Kidney (tissue), 22 donors: ENCODE measurements at places on chromosomes 5 and 9. TPM values are rescaled to one million over a fixed set of nuclear protein-coding genes. Genes with fewer than 3 reads are reported as not detected.
A peak's percentile ranks its signal among the peaks of the same experiment; 100 is the strongest.

DNA sequence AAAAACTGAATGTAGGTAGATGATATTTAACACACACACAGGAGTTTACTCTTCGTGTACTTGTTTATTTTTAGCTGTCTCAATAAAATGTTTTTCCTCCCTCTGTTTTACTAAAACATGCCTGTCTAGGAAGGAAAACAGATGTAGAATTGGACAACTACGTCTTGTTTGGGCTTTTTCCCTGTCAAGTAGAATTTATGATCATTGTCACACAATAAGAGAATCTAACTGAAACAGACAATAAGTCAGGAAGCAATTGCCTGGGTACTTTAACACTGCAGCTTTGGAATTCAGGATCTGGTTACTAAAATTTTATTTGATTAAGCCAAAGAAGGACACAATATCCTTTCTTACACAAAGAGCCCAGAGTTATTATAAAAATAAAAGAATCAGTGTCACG, 164.2 kb downstream of the ZDHHC21 start:
- no peak for DNase-seq

DNA sequence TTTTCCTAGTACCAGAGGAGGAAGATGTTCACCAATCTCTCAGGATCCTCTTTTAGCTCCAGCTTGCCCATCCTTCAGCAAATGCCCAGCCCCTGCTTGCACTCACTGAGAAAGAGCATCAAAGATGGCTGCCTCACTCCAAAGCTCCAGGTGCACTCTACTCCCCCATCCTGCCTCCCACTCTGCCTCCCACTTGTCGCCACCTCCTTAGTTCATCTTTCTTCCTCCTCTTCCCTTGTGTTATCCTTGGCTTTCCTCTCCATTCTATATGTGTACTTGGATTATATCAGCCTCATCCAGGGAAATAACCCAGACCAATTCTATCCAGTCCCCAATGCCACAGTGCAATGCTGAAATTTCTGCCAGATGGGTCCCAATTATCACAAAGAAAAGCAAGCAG, 87.1 kb upstream of the CPLX2 start:
- DNase-seq, result no peak

RNF208 gene
- 7.0 TPM for total RNA-seq

DNA sequence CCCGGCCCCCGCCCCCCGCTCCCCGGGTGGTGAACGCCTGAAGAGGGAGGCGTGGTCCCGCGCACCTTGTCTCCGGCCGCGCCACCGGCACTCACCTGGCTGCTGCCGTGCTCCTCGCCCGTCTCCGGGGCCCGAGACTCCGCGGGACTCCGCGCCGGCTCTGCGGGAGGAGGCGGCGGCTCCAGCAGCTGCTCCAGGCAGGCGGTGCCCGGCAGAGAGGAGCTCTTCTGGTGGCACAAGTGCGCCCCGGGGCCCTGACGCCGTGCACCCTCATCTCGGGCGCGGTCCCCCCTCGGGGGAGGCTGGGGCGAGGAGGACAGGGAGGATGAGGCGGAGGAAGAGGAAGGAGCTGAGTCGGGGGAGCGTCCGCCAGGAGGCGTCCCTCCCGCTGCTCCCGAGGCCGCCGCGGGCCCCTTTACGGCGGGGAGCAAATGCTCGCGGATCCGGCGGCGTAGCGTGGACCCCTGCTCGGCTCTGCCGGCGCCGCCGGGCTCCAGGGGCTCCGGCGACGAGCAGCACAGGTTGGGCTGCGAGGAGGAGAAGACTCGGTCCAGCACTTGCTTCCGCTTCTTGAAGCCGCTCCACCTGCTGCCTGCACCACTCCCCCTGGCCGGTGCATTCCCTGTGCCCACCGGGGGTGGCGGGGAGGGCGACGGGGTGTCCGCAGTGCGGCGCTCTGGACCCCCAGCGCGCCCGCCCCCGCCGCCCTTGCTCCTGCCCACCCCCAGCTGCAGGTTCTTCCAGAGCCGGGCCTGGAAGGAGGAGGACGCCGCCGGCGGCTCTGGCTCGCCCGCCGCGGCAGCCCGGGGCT, 928 bp downstream of the MCTP1 start:
- peak; percentile 79 for DNase-seq

GRCh38 chr5:139852696-139853095, 57.1 kb downstream of the PSD2 start:
- no peak for DNase-seq

- no peak for DNase-seq
Measured at GRCh38 chr5:87755360-87755759, 342.6 kb upstream of the CCNH start.

DNA sequence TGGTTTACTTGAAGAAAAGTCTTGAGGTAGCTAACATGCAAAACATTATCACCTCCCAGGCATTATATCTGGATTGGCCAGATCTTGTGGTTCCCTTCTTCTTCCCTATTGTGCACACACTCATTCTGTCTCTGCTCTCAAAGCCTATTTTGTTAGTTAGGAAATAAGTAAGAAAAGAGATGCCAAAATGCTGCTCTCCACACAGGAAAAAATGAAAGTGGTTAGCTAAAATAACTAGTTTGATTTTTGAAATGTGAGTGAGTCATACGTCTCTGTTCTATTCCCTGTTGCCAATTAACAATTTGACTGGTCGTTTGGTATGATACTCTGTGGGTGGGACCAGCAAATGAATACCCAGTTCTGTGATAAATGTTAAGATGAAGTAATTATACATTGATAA, 28.1 kb downstream of the LMNB1 start:
- DNase-seq, result no peak

DNA sequence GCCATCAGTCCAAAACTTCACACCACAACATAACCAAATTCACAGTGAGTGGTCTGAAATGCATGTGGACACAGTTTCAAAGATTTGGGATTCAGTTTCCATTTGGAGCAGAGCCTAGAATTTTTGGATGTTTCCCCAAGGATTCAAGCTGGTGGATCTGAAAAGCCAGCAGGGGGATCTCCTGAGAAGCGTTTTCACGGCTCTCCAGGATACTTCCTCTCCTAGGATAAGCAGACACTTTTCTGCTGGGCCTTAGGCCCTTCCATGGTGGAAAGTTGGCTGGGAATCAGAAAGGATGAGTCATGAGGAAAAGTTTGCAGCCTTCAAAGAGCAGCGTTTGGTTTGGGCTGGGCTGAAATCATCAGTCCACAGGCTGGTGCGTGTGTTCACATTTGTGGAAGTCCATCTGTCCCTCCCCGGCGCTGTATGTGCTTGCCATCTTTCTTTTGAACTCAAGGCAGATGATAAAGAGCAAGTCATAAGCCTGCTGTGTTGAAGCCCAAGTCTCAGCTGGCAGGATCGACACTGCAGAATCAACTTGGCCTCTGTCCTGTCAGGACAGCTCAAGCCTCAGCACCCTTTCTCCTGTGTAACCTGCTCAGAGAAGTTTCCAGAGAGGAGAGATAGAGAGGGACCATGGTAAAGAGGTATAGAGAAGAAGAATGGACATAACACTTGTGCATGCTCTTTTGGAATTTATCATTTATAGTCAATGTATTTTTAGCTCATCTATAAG, 152.6 kb upstream of the MSX2 start:
- DNase-seq, result no peak

- DNase-seq, result no peak
Measured at GRCh38 chr9:132858751-132859150, 19.3 kb downstream of the AK8 start.

FBXO4 gene
- total RNA-seq, result 12.8 TPM

CEP72 gene
- total RNA-seq, result 7.8 TPM

DNA sequence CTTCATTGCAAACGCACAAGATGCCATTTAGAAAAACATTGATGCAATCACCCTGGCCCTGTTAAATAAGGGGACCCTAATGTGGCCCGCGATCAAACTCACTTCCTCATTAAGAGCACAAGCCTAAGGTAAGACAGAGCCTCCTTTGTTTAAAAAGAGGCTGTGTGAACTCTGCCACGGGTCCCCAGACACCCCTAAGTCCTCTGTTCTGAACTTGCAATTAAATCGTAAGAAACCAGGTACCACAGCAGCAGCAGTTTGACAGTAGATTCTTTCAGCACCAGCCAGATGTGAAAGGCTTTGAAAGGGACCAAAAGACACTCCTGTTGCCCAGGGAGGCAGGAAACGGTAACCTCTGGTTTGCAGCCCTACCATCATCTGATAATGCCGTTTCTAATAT, 346.3 kb downstream of the TMEM167A start:
- DNase-seq, result no peak

GRCh38 chr5:141010047-141010793, 41.0 kb upstream of the PCDHB1 start:
- DNase-seq, result no peak

C5orf24 gene
- 46.1 TPM for total RNA-seq

FOXI1 gene
- total RNA-seq, result 5.1 TPM

- no peak for DNase-seq
Measured at GRCh38 chr9:88071331-88071730, 66.9 kb downstream of the SPATA31C2 start.

PALM2AKAP2 gene
- total RNA-seq, result 10.6 TPM

C5orf52 gene
- total RNA-seq, result not detected

DNA sequence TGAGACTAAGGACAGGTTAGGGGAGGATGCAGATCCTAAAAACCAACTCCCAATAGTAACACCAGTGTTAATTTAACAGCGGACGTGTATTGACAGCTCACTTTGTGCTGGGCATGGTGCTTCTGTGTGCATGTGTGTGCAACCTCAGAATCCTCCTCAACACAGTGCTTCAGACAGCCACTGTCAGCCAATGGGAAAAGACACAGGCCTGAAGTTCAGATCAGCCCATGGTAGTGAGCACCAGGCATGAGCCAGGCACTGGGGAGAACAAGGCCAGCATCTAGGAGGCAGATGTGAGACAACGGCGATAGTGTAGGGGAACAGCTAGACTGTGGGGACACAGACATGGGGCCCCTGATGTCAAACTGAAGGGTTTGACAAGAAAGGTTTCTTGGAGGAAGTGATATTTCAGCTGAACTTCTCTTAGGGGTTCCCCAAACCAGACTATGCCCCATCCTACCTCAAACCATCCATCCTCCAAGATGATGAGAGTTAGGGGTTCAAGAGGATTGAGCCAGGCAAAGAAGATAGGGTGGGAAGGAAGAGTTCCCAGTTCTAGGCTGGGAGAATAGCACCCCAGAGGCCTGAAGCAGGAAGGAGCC, 71.5 kb upstream of the PSD2 start:
- no peak for DNase-seq

IFNB1 gene
- not detected for total RNA-seq

- no peak for DNase-seq
Measured at GRCh38 chr5:78983601-78984438, 1.3 kb downstream of the ARSB start.

DNA sequence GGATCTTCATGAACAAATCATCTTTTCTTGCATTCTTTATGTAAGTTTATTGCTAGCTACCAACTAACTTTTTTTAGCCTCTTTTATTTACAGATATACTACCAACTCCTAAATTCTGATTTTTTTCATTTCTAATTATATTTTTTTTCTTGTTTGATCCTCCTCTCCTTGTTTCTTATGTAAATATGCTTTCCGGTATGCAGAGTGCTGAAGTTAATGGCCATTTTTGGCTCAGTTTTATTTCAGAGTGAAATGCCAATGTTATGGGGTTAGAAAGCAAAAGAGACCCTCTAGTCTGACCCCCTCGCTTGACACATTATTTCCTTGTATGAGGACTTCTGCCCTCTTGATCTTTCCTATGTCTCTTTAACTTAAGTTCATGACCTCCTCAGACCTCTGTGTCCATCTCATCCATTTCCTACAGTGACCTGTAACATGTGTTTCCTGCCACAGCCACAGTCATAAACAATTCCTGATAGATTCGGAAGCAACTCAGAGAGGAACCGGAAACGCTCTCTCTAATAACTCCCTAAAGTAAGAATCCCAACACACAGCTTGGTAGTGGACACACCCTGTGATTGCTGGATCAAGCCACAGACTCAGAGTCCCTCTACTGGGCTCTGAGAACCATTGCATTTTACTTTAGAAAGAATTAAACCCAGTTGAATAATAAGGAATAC, 42.9 kb upstream of the AFAP1L1 start:
- DNase-seq, result no peak

- peak; percentile 36 for DNase-seq
Measured at GRCh38 chr5:141001446-141001843, 35.2 kb downstream of the PCDHAC2 start.

JAKMIP2 gene
- total RNA-seq, result 0.38 TPM

ANKRD33B gene
- 20.3 TPM for total RNA-seq

HACD4 gene
- 2.9 TPM for total RNA-seq

PPP2R2B gene
- total RNA-seq, result 4.0 TPM

ZNF354C gene
- 6.9 TPM for total RNA-seq

PTGDS gene
- 236 TPM for total RNA-seq

GRCh38 chr5:118249386-118249785, 739.0 kb downstream of the DTWD2 start:
- DNase-seq, result no peak

DNA sequence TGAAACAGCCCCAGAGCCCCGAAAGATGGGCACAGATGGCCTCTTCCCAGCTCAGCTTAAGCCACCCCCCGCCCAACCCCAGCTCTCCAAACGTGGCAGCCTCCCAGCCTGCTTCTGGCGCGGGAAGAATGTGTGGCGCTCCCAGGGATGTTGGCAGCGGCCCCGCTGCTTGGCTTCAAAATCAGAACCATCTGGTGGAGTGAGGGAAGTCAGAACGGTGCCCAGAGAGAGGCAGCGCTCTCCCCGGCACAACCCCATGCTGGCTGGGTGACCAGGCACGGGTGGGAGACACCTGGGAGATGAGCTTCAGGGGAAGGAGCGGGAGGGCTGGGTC, 72.7 kb upstream of the ORM1 start:
- DNase-seq, result no peak

DNA sequence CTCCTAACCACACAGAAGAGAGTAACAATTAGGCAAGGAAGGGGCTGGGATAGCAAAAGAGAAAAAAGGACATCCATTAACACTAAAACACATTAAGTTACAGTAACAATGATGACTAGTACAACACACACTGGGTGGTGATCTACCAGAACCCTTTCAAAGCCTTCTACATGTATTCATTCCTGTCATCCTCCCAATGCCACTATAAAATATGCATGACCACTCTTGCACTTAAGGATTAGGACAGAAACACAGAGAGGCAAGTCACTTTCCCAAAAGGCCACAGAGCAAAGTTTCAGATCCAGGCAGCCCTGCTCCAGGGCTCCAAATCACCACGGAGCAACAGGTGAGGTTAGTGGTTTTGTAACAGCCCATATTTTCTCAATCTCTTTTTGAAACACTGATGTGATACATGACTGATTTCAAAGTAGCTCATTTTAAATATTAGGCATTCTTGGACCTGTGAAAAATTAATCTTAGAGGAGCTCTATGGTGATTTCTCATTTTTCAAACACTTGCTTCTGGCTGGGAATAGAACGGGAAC, 86.7 kb downstream of the AUH start:
- DNase-seq, result no peak

FBN2 gene
- total RNA-seq, result 1.0 TPM

GRXCR2 gene
- not detected for total RNA-seq

DNA sequence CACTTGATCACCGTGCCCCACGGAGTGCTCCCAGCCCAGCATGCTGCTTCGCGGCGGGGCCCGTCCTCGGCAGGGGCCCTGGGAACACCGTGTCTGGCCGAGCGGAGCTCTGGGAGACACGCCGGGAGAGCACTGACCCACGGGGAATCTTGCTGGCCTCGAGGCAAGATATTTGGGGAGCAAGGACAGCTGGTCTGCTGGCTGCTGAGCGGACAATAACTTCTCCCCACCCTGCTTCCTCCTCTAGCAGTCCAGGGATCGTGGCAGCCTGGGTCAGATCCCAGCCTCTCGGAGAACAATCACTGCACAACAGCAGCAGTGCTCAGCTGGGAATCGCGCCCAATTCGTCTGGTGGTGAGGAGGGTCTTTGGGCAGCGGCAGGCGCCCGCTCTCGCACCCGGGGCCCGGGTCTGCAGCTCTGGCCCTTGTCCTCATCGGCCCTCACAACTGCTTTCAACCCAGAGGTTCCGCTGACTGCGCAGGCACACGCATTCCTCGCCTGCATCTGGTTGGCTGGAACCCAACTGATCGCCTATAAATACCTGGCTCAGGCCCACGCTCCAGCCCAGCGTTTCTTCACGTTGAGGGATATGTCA, 43.4 kb downstream of the DBH start:
- DNase-seq, result no peak
